T-helper 9 cell (primary cell): ENCODE measurements at places on chromosomes 3 and 15.

DNA sequence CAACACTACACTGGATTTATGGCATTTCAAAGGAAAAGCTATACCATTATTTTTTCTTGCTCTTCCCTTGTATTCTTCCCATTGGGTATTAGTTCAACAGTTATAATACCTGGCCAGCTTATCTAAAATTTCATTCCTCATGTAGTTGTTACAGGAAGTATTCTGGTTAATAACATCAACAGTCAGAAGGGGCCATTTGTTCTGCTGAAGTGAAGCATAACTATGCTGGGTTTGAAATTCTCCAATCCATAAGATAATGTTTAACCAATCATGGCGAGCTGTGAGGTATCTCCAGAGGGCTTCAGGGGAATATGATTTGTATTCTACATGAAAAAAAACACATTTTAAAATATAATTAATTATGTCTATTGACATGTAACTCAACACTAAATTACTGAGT, 43.4 kb downstream of the SPG11 start:
- no peak for DNase-seq

GRCh38 chr3:64575211-64575844, 112.5 kb downstream of the ADAMTS9 start:
- no peak for DNase-seq

- DNase-seq, result no peak
Measured at GRCh38 chr3:23084367-23084766, 118.8 kb upstream of the UBE2E2 start.

DNA sequence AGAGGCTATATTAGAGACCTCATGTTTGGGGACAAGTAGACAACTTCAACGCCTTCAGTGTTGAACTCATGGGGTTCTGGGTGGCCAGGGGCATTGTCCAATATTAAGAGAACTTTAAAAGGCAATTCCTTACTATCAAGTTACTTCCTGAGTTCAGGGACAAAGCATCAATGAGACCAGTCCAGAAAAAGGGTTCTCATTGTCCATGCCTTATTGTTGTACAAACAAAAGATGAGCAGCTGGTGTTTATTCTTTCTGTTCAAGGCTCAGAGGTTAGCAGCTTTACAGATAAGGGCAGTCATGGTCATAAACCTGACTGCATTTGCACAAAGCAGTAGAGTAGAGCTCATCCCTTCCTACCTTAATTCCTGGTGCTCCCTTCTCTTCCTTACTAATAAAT, 18.5 kb upstream of the PDHB start:
- DNase-seq, result no peak

DNA sequence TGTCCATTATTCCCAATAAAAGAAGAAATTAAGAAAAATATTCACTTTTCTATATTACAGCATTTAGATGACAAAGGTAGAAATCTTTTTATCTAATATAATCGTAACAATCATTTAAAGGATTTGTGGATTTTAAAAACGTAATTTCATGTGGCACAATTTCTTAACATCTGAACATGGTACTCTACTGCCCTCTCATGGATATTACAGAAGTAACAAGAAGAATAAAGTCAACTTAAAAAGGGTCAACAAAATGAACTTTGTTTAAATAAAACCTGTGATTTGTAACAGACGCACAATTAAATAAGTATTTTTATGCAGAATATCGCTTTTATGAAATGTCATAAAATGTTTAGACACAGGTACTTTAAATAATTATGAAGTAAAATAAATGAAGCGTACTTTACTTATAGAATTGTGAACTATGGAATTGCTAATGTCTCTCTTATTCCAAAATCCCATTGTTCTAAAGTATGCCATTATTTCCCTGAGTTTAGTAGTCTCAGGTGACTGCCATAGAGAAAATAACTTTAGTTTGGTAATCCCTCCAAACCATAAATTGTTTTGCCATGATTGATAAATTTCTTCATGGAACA, 366.8 kb upstream of the ZNF385D start:
- DNase-seq, result no peak

DNA sequence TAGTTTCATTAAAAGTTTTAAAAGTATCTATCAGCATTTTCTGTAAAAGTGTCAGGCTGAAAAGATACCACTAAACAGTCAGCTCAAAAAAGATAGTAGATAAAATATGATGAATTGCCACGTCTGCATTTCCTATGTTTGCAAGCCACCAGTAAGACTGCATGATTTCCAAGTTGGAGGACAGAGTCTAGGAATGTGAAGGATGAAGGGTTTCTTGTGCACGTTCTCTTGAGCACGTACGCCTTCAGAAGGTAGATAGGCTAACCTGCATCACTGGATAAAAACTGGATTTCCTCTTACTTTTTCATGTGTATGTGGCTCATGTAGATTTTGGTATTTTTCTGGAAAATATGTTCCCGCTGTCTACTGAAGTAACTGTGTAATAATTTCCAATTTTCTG, 9.9 kb upstream of the SEMA6D start:
- no peak for DNase-seq

GRCh38 chr3:69343875-69344274, 42.0 kb downstream of the FRMD4B start:
- no peak for DNase-seq

- DNase-seq, result no peak
Measured at GRCh38 chr15:78536134-78536533, 4.1 kb upstream of the PSMA4 start.

DNA sequence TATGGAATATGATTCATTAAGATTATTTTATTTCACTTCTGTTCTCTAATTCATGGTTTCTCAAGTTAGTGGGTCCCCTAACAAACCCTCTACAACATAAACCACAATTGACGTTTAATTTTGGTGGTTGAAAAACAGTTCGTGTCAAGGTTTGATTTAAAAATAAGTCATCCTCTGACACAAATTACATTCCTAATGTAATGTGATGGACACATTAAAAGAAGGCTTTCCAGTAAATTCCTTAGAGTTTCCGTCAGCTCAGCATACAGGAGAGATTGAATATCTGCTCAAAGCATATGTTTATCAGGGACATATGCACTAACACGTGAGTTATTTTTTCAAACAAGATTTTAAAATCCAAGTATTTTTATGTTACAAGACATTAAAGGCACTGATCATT, 626.5 kb upstream of the ADAMTS9 start:
- DNase-seq, result no peak

DNA sequence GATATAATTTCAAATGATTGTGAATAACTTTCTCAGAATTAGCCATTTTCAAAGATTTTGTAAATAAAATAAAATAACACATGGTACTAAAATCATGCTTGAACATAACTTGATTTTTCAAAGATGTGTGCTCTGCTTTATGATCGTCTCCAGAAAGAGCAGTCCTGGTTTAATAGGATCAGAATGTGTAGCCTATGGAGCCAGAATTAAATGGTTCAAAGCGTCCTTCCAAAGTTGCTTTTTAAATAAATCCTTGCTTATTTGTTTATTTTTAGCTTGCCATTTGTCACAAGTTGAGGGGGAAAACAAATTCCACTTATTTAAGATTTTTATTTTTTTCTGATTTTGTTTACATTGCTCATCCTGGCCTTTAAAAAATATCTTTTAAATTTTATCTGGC, 123.7 kb upstream of the SPRED1 start:
- DNase-seq, result no peak

DNA sequence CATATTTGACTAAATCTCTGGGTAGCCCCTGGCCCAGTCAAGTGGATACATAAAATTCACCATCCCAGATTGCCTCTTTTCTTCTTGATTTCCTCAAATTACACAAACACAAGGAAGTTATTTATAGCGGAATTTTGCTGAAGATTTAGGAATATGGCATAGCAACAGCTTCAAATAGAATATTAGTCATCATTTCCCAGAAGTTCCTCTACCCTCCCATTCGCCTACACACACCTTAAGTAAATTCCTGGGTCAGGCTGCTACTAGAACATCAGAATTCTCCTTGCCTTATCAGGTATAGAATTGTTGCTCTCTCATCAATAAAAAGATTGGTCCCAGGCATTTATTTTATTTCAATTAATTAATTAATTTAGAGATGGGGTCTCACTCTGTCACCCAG, 31.6 kb downstream of the MESD start:
- DNase-seq, result no peak

GRCh38 chr15:33994005-33994615, 25.8 kb downstream of the CHRM5 start:
- no peak for DNase-seq

DNA sequence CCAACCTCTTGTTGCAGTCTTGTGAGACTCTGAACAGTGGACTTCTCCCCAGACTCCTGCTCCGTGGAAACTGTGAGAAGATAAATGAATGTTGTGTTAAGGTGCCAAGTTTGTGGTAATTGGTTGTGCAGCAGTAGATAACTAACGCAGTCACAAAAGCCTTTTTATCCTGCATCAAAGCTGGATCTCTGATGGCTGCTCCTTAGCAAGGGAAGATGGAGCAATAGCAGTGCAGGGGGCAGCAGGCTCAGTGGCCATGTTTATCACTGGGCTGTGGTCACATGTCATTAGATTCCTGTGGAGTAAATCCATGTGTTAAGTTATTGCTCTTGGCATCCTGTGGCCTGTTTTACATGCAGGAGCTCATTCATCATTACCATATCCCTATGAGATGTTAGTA, 13.5 kb downstream of the CMTM7 start:
- DNase-seq, result no peak

DNA sequence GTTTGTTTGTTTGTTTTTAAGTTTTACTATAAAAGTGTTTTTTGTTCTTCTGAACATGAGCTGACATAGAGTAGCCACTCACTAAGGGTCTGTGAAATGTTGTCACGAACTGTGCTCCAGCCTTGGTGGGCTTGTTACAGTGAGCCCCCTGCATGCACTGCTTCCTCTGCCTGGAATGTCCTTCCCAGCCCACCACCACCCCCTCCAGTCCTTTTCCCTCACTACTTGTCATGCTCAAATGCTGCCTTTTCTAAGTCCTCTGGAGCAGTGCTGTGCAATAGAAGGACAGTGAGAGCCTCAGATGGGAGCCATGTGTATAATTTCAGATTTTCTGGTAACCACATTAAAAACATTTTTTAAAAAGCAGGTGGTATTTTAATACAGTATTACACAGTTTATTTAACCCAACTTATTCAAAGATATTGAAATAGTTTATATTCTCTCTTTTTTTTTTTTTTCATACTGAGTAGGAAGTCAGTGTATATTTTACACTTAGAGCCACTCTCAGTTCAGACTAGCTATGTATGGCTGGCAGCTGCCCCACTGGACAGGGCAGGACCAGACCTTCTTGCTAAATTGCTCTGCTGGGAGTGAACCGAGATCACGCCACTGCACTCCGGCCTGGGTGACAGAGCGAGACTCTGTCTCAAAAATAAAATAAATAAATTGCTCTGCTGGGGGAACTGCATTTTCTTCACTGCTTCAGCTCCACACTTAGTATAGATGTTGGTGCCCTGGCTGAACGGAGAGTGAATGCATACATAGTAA, 26.9 kb downstream of the MKRN2OS start:
- DNase-seq, result no peak

GRCh38 chr3:106809623-106810299, 567.5 kb upstream of the CCDC54 start:
- no peak for DNase-seq

GRCh38 chr3:139357899-139358298, 14.1 kb downstream of the MRPS22 start:
- no peak for DNase-seq

DNA sequence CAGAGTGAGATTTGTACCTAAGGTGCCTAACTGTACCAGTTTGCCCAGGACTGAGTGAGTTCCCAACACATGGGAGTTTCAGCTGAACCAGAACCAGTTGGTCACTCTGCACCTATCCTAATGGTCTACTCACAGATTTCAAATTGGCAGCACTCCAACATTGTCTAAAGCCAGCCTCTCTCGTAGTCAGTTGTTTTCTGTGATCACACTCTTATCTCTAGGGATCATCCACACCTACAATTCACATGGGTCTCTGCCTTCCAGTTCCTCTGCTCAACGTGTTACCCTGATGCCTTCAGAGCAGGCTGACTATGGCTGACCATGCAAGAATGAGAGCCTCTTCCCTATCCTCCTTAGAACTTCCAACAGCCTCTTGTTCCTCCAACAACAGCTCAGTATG, 624.8 kb downstream of the NTRK3 start:
- no peak for DNase-seq

GRCh38 chr15:73684581-73685455, 635 bp downstream of the CD276 start:
- no peak for DNase-seq

- DNase-seq, result peak; percentile 46
Measured at GRCh38 chr3:14467814-14468620, 65.6 kb downstream of the SLC6A6 start.

DNA sequence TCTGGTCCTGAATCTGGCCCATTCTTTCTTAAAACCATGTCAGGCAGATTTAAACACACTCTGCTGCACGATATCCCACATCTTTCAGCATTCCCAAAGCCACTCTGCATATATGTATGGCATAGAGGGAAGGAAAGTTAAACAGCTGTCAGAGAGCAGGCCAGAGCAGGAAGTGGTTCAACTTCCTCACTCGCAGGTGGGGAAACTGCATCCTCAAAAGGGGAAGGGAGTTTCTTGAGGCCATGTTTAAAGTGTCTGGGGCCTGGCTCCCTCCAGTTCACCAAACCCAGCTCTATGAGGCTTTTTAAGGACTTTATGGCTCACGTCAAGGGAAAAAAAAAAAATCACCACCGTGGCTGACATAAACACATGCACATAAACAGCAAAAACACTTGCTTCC, 123.1 kb downstream of the OPA1 start:
- no peak for DNase-seq

GRCh38 chr15:66855041-66855440, 153.0 kb downstream of the SMAD6 start:
- no peak for DNase-seq

GRCh38 chr15:63879995-63880394, 46.2 kb upstream of the HERC1 start:
- DNase-seq, result no peak

- DNase-seq, result no peak
Measured at GRCh38 chr3:155334914-155335723, 41.6 kb upstream of the STRIT1 start.

DNA sequence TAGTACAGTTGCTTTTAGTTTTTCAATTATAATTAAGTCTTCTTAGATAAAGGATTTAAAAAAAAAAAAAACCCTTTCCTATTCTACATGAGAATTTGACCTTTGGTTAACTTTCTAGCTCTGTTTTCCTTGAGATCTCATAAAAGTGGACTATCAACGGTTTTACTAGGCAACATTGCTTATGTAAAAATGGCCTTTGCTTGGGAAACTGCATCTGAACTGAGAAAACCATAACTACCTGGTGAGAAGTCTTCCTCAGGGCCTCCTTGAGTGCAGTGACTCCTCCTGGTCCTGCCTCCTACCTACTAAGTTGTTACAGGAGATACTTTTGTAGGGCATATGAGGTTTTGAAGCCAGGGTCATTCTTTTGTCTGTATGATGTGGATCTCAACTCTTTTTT, 42.1 kb upstream of the ACVR2B start:
- DNase-seq, result no peak

- peak; percentile 17 for DNase-seq
Measured at GRCh38 chr3:129934234-129935123, 40.0 kb upstream of the TRH start.

DNA sequence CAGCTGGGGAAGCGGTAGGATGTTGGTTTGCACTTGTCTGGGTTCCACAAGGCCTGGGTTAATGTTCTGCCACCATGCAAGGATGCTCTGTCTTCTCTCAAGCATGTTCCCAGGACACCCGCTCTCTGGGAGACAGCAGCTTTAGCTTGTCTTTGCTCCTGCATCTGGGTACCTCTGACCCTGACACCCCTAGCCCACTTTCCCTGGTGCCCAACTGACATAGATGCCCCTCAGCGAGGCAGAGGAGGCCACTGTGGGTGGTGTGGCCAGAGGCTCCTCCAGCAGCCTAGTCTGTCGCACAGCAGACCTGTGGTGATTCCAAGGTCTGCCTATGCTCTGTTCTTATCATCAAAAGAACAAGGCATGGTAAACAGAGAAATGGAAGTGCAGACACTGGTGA, 83.6 kb upstream of the ALDH1L1 start:
- no peak for DNase-seq
